Stimulated activated CD4-positive, alpha-beta T cell treated with anti-CD3 and anti-CD28 coated beads, Interleukin-2, amount 100 ng/mL, for 4 hours (primary cell): ENCODE measurements at places on chromosomes 3 and 15.

DNA sequence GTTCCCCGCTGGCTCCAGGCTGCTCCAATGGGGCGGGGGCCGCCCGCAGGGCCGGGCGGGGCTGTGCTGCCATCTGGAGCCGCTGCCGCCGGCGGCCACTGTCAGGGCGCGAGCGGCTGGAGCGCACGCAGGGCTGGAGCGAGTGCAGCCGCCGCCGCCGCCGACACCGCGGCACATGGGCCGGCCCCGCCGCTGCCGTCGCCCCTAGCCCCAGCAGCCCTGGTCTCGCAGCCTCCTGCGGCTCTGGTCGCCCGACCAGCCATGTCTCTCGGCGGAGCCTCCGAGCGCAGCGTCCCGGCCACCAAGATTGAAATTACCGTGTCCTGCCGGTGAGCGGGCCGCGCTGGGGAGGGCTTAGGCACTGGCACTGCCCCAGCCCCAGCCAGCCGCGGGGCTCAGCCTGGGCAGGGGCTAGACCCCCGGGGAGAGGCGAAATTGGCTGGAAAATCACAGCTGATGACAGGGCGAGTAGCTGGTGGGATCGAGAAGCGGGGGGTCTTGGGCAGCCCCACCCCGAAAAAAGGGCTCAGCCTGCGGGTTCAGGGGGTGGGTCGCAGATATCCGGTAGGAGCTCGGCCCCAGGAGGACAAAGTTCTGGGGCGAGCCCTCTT, at the start of gene CPNE9:
Gene CPNE9 (plus strand): TSS at position 98 of the 611 bp plus-strand sequence. CDS start 164 bp downstream, at position 262.
- no peak for DNase-seq

DNA sequence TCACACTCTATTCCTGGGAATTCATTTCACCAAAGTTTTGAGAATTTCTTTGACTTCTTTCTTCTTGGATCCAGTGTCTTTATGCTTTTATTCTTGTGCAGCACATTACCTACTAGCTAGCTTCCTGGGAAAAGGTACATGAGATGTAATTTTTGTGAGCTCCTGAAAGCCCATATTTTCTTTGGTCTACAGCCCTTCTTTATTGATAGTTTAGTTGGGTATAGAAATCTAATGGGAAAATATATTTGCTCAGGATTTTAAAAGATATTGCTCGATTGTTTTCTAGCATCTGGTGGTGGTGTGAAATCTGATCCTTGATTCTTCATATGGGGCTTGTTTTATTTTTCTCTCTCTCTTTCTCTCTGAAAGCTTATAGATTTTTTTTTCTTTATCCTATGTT, 45.8 kb downstream of the FOXB1 start:
- DNase-seq, result no peak

DNA sequence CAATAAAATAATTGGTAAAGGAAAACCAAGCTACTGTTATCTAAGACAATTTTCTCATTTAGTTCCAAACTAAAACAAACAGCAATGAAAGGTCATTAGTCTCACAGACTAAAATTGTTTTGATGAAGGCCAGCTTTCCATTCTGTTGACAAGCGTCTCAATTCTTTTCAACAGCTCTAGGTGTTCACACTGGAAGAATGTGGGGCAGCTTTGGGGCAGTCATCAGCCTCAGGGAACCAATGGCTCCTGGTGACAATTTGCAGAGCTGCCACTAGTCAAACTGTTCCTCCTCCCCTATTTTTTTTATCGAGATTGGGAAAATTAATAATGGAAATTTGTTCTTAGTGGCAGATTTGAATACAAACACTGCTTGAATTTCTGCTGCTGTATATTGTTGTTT, 104.2 kb downstream of the MEIS2 start:
- DNase-seq, result no peak

DNA sequence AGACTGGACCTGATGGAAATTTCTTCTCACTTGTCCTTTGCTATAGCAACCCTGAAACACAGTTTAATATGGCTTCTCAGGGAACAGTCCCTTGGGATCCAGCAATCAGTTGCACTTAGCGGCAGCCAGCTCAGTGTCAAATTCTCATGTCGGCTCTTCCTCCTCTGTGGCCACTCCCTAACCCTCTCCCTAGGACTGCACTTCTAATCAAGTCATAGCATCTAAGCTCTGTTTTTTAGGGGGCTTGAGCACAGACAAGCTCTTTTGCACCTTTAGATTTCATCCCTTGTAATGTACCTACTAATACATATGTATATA, 250.5 kb upstream of the TLE3 start:
- DNase-seq, result no peak

DNA sequence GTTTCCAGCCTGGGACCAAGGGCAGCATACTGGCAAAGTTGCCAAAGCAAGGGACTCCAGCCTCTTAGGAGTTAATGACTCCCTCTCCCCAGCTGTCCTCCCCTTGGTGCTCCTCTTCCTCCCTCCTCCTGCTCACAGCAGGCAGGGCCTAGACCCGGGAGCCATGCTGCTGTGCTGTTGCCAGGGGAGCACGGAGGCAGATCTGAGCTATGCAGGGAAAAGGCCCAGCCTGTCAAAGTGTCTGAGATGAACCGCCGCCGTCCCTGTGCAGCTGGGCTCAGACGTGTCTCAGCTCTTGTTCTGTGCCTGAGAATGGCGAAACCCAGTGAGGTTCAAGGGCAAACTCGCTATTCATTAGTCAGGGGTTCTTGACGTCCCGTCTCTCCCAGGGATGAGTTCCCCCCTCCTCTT, 60.8 kb upstream of the POLG start:
- no peak for DNase-seq

DNA sequence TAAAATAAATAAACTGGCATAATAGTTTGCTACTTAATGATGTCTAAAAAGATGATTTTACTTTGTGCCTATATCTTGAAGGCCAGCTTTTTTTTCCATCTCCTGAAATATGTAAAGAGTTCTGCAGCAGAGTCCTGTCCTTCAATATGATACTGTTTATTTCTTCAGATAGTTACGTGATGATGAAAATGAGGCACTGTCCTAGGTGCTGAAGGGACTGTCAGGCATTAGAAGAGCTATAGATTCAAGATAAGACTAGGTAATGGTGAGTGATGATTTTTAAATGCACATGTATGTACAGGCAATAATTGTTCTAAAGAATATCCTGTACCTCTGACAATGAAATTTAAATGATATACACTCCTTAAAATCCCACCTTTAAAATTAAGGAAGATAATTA, 326.9 kb upstream of the DNAJC19 start:
- DNase-seq, result no peak

GRCh38 chr3:70245746-70246525, 66.5 kb downstream of the MDFIC2 start:
- no peak for DNase-seq

DNA sequence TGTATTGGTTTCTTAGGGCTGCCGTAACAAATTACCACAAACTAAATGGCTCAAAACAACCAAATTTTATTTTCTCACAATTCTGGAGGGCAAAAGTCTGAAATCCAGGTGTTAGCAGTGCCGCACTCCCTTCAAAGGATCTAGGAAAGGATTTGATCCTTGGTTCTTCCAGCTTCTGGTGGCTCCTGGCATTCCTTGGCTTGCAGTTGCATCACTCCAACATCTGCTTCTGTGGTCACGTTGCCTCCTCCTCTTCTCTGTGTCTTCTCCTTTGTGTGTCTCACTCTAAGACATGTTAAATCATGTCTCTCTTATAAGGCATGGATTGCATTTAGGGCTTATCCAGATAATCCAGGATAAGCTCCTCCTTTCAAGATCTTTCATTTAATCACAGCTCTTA, 262.2 kb downstream of the MEX3B start:
- no peak for DNase-seq

GRCh38 chr3:31193871-31194270, 299.4 kb upstream of the GADL1 start:
- no peak for DNase-seq

GRCh38 chr15:48507416-48508065, 138.0 kb downstream of the FBN1 start:
- DNase-seq, result no peak

- DNase-seq, result no peak
Measured at GRCh38 chr3:126486360-126486847, 10.7 kb upstream of the ZXDC start.

GRCh38 chr3:14933820-14934425, 13.5 kb upstream of the NR2C2 start:
- DNase-seq, result no peak

GRCh38 chr15:33358306-33358705, 47.5 kb downstream of the RYR3 start:
- no peak for DNase-seq

- DNase-seq, result no peak
Measured at GRCh38 chr15:66940368-66940767, 125.0 kb upstream of the SMAD3 start.

GRCh38 chr3:185595526-185595925, 9.4 kb downstream of the SENP2 start:
- DNase-seq, result no peak

GRCh38 chr3:26807272-26807671, 184.7 kb downstream of the LRRC3B start:
- no peak for DNase-seq

GRCh38 chr3:133125171-133125570, 87.0 kb downstream of the TMEM108 start:
- DNase-seq, result no peak

DNA sequence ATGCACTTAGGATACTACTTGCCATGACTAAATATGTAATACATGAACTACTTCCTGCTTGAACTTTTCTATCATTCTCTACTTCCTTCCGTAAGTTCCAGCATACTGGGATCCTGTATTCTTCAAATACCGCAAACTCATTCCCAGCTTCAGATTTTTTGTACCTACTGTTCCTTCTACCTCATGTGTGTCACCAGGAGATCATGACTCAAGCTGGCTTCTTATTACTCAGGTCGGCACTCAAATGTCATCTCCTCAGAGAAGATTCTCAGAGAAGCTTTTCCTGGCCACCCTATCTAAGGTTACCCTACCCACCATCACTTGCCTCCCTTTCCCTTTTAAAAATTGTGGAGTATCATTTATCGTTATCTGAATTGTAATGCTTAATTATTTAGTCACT, 66.7 kb downstream of the RFX7 start:
- no peak for DNase-seq

GRCh38 chr15:50241684-50242450, 23.7 kb downstream of the HDC start:
- no peak for DNase-seq

DNA sequence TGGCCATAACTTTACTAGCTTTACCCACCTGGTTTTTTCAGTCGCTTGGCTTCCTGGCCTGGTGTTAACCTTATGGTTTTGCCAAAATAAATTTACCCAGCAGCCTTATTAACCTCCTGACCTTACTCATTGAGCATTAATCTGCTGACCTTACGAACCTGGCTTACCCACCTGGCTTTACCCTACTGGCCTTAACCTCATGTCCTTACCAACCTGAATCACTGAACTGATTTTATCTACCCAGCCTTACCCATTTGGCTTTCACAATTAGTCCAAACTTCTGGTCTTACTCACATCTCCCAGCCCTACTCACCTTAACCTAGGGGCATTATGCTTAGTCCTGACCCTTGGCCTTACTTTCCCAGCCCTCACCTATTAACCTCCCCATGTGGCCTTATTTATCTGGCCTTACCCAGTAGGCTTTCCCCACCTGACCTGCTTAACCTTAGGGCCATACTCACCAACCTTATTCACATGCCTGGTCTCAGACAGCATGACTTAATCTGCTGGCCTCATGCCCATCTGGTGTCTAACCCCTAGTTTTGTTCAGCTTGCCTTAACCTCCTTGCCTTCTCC, 93.4 kb downstream of the IL12A start:
- no peak for DNase-seq

- DNase-seq, result no peak
Measured at GRCh38 chr15:67724691-67725375, 100.5 kb upstream of the SKOR1 start.

DNA sequence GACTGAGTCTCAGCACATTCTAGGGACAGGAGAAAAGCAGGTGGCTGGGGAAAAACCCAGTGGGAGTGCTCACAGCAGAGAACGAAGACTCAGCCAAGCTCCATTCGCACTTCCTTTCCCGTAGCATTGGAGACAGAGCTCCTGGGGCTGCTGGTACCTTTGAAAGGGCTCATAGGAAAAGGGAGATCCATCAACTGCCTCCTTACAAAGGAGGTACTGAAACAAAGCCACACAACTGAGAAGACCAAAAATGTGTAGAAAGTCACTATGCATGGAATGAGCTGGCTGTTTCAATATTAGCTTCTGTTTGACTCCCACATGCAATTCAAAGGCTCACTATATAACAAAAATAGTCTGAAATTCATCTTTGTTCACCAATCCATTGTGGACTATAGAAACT, 16.9 kb downstream of the STIMATE start:
- DNase-seq, result no peak

GRCh38 chr3:70550723-70551319, 238.4 kb upstream of the MDFIC2 start:
- DNase-seq, result peak; percentile 57

DNA sequence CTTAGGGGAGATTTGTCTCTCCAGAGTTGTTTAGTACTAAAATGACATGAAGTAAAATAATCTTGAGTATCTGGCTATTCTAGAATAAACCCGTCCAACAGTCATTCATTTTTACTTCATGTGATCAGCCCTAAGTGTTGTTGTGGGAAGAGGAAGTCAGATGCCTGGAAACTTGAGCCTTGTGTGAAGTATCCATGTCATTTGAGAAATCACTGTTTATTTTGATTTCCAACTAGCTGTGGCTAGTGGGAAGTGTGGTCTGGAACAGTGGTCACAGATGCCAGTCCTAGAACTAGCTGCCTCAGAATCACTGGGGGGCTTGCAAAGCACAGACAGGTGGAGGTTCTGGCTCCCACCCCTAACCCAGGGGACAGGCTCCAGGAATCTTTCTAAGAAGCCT, 77.7 kb upstream of the LIMD1 start:
- no peak for DNase-seq

- DNase-seq, result no peak
Measured at GRCh38 chr3:32958509-32958908, 7.1 kb downstream of the CCR4 start.

DNA sequence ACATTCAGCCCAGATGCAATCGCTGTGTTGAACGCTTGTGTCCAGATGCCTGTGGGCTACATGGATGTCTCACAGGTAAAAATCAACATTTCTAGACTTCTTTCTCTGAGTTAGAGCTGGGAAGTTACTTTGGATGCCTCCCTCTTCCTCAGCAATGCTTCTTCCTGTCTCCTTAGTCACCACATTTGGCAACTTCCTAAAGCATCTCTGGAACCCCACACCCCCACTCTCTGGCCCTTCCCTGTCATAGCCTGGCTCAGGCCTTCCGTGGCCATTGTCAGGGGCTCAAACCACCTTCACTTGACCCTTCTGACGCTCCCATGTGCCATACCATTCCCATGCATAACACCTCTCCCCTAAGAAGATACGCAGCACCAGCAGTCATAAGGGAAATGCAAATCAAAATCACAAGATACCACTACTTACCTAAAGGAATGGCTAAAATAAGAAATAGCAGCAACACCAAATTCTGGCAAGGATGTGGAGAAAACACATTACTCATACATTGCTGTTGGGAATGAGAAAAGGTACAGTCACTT, 21.6 kb upstream of the RGMA start:
- DNase-seq, result no peak

- no peak for DNase-seq
Measured at GRCh38 chr3:71791634-71792033, 6.7 kb upstream of the PROK2 start.
